GM12864 (cell line): ENCODE measurements at places on chromosomes 5 and 9.

DNA sequence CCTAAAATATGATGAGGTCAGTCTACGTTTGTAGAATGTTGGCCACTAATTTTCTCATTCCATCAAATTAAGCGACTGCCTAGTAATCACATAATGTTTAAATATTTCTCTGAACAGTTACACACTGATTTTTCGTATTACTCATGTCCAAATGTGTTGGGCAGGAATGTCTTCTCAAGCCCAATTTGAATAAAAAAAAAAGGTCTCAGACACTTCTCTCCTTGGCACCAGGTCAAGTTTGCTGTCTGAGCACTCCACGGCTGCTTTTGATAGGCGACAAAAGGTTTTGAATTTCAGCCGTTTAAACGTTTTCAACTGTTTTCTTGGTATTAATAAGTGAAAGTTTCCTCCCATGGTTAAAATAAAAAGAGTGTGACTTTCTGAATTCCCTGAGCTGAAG lies 542.1 kb downstream of the IRX1 start:
- no peak for DNase-seq

DNA sequence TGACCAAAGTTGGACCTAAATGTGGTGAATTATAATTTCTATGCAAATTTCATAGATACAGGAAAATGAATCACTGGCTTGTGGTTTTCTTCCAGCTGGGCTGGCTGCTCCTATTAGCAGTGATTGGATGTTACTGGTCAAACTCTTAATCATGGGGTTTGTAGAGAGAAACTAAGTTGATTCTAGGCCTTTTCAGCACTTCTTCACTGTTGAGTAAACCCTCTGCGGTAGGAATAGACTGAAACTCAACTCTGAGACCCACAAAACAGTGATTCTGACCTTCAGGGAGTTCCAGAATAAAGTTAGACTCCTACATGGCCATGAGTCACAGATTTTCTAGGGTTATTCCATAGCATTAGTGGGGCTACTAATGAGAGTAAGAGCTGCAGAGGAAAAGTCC lies 47.9 kb upstream of the FKTN start:
- no peak for DNase-seq

DNA sequence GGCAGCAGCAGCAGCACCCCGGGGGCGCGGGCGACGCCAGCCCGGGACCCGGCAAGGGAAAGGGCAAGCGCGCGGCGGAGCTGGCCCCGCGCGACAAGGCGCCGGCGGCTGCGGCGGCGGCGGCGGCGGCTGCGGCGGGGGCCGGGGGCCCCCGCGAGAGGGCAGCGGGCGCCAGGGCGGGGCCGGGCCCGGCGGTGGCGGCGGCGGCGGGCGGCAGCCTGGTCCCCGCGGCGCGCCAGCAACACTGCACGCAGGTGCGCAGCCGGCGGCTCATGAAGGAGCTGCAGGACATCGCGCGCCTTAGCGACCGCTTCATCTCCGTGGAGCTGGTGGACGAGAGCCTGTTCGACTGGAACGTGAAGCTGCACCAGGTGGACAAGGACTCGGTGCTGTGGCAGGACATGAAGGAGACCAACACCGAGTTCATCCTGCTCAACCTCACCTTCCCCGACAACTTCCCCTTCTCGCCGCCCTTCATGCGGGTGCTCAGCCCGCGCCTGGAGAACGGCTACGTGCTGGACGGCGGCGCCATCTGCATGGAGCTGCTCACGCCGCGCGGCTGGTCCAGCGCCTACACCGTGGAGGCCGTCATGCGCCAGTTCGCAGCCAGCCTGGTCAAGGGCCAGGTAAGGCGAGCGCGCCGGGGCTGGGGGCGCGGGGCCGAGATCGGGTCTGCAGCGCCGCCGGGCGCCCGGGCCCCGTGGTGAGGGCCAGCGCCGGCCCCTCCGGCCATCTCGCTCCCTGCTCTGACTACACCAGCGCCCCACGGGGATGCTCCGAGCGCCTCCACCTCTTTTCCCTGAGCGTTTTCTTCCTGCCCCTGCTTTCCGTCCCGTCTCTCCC lies at the start of gene UBE2QL1:
TSS of gene UBE2QL1 (plus strand) at position 238 of the 843 bp plus-strand sequence. CDS start at position 273, 35 bp downstream.
- DNase-seq = no peak

DNA sequence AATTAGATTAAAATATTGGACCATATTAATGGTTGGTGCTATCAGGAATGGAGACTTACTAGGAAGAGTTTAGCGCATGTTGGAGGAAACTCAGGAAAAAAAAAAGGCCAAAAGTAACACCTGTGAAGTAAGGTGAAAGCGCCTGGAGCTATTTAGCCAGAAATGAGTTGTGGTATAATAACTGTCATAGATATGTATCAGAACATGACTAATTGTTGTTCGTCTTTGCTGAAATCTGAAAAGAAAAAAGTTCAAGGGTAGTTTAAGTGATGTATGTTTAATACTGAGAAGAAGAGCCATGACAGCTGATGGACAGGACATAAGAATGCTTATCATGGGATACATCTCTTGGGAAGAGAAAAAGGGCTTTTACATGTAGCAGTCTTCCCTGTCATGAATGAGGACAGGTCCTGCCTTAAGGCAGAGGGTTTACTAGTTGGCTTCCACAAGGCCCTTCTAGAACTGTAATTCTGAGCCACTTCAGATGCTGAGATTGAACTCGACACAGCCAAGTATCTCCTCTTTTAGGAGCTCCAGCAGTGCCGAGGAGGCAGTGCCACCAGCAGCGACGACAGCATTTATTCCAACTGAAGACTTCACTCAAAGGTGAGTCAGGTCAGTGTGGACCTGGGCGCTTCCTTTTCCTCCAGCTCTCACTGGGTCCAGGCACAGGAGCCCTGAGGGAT lies 940 bp upstream of the CAMK4 start:
- DNase-seq = no peak

DNA sequence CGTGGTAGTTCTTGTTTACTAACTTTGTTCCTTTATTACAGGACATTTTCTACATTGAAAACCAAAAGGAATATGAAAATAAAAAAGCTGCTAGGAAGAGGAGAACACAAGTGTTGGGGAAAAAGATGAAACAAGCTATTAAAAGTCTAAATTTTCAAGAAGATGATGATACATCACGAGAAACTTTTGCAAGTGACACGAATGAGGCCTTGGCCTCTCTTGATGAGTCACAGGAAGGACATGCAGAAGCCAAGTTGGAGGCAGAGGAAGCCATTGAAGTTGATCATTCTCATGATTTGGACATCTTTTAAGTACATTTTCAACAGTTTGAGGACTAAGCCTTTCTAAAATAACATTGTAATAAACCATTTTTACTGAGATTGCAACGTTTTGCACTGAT lies 23.8 kb downstream of the PHAX start:
- DNase-seq = no peak

DNA sequence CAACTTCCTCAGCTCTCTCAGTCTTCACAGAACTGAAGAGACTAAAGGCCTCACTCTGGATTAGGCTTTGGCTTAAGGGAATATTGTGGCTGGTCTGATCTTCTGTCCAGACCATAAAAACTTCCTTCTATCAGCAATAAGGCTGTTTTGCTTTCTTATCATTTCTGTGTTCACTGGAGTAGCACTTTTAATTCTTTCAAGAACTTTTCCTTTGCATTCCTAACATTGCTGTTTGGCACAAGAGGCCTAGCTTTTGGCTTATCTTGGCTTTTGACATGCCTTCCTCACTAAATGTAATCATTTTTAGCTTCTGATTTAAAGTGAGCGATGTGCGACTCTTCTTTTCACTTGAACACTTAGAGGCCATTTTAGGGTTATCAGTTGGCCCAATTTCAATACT lies 88.7 kb upstream of the ACOT12 start:
- no peak for DNase-seq

DNA sequence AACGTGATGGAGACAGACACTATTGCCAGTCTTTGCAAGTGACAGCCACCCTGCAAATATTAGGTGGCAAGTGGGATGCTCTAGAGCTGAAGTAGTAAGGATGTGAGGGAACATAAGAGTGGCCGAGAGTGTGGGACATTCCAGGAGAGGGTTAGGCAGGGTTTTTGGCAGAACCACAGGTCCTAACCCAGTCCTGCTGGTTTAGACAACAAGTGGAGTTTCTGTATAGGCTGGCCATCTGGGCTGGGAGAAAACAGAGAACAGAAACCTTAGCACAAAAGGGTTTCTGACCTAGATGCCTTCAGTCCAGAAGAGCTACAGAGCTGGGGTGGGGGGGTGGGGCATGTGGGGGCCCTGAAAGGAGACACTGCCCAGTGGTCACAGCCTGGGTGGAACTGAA lies 107.4 kb downstream of the TMEM174 start:
- no peak for DNase-seq

DNA sequence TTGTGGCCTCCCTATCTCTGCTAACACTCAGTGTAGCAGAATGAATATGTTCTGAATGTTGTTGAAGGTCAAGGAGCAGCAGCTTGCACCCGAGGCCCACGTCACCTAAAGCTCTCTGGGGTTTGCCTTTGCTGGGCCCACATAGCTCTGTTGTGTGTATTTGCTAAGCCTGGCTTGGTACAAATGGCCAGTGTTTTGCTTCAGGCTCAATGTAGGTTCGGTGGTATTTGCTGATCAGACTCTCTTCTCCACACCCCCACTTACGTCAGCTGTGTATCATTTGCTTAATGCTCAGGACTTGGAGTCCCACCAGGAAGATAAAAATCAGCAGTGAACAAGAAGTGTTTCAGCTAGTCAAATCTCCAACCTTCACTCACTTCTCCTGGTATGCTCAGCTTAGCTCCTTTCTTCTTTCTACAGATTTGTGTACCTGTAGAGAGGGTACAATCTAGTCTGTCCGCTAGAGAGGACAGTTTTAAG lies 4.8 kb upstream of the RFESD start:
- no peak for DNase-seq

DNA sequence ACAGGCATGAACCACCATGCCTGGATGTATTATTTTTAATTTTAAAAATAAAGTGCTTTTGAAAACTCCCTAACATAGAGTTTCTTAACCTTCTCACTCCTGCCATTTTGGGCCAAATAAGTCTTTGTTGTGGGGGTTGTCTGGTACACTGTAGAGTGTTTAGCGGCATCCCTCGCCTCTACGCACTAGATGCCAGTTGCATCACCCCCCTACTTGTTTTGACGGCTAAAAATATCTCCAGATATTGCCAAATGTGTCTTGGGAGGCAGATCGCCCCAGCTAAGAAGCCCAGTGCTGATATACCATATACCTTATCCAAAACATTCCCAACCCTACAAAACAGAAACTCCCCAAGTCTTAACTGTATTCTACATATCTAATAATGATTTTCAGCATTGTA lies 54.6 kb downstream of the SCAI start:
- no peak for DNase-seq

DNA sequence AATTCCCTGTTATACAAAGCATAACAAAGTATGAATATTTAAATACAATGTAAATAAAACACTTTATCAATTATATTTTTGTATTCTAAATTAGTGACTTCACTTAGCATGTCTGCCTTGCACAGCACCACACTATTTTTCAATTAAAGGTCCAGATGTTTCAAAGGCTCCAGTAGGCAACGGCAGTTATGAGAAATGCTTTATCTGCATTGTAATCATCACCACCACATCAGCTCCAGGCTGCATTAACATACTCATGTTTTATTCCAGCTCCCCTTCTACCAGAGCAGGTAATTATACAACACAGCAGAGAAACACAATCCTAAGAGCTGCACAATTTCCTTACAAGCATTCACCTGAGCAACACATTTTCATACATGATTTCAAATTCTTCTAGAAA lies 102.8 kb downstream of the MAPKAP1 start:
- DNase-seq = no peak

GRCh38 chr5:151547364-151547763 lies 43.8 kb downstream of the FAT2 start:
- no peak for DNase-seq

- no peak for DNase-seq
Measured at GRCh38 chr5:121681229-121681855, 170.3 kb upstream of the FTMT start.

- DNase-seq = no peak
Measured at GRCh38 chr9:81855538-81855937, 72.7 kb upstream of the SPATA31D4 start.

GRCh38 chr5:126939887-126940286 lies 90.5 kb downstream of the MARCHF3 start:
- no peak for DNase-seq

DNA sequence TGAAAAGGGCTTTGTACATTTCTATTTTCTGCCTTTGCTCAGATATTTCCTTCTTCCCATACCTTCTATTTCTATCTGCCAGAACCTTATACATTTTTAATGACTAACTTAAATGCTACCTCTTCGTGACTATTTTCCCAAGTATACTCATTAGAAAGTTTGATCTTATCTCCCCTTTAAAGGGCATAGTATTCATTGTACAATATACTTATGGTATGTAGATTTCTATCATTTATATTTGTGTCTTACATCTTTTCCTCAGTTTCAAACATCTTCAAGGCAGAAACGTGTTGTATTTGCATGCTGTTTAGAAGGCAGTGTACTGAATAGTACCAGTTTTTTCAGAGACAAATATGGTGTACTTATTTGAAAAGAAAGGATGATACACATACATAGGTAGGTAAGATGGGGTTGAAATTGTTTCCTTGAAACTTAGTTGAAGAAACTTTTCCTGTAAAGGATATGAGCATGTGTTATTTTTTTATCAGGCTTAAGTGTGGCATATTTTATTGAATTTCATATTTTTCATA lies 518.1 kb upstream of the NUDT12 start:
- no peak for DNase-seq

GRCh38 chr9:14214693-14215092 lies 99.2 kb downstream of the NFIB start:
- DNase-seq = no peak

DNA sequence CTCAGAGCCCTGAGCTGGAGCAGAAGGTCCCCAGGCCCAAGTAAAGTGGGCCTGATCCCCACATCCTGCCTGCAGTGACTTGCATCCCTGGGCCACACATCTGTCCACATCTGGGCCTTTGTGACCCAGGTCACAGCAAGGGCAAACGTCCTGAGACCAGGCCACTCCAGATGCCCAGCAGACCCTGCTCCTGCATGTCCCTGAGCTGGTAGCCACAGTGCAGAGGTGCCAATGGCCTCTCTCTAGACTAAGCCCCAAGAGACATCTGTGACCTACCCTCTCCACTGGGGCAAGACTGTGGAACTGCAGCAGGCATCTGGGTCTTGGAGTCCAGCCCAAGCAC lies 2.5 kb downstream of the FLT4 start:
- DNase-seq = no peak

DNA sequence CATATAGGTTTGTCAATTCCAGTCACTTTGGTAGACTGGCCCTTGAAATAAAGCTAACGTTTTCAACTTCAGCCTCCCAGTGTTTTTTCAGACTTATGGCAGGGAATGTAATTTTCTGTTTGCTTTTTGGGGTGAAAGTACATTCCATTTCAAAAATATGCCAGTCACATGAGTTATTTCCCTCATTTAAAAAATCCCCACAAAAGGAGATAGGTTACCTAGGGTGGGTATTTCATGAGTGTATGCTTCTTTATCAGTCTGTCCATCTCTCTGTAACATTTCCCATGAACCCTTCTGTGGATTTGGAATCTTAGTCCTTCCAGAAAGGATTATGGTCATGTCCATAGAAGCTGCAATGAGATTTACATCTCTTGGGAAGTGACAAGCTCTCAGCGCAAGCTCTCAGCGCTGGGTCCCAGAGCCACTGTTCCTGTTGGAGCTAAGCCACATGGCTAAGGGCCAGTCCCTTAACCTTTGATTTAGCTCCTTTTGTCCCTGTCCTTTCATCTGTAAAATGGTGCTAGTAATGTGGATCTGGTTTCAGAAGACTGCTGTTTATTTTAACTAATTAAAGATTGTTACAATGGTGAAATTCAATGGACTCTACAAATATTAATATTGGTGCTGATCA lies 294.9 kb downstream of the NR3C1 start:
- no peak for DNase-seq

- no peak for DNase-seq
Measured at GRCh38 chr9:116605904-116606341, 81.2 kb upstream of the TRIM32 start.
